ENCODE measurements at places on chromosomes 4 and X. TPM values are rescaled to one million over a fixed set of nuclear protein-coding genes. Genes with fewer than 3 reads are reported as not detected.

Gene NPNT
- 0.48 TPM for total RNA-seq

Gene CXCL3
- not detected for total RNA-seq

Gene ALAS2
- total RNA-seq, result not detected

Gene KLHL4
- 0.65 TPM for total RNA-seq

Gene ZBED1
- 14.0 TPM for total RNA-seq

Gene MAGEA1
- not detected for total RNA-seq

Gene CENPVL2
- total RNA-seq, result not detected

Gene DMP1
- total RNA-seq, result not detected

Gene FGF2
- total RNA-seq, result 1.4 TPM

Gene CNKSR2
- 1.5 TPM for total RNA-seq

Gene TCP11X2
- not detected for total RNA-seq

Gene CNGA1
- total RNA-seq, result 1.4 TPM

Gene PAGE5
- total RNA-seq, result not detected

Gene HELT
- not detected for total RNA-seq

Gene MAN2B2
- 22.1 TPM for total RNA-seq

Gene CABS1
- total RNA-seq, result not detected

Gene HMGB3
- 149 TPM for total RNA-seq

Gene PABPC1L2A
- total RNA-seq, result not detected

Gene FOXP3
- total RNA-seq, result not detected

Gene NDST4
- not detected for total RNA-seq

Gene MAGEA9
- not detected for total RNA-seq

Gene PPP1R3F
- total RNA-seq, result 5.2 TPM

All from PC-9 (cell line).